ENCODE measurements at places on chromosomes 6 and 20.

GRCh38 chr6:26367114-26367513 is 2.1 kb downstream of the BTN3A2 start:
- DNase-seq: no peak

GRCh38 chr20:4763261-4763660 is 41.6 kb downstream of the PRND start:
- DNase-seq: no peak

GRCh38 chr6:122712093-122712447 is 67.4 kb upstream of the FABP7 start:
- DNase-seq: no peak

DNA sequence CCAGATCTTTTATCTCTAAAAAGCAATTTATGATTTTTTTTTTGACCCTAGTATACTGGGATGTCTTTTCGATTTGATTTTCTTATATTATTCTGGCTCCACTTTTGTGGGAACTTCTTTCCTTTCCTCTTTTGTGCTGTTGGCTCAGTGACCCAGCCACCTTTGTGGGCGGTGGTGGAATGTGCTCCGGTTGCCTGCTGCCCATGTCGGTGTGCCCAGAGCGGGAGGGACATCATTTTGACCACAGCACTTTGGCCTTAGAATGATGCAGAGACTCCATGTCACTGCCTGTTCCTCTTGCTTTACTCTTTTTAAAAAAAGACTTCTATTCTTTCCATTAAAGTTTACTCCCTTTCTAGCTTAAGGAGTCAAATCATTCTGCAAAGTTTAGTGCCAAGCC is 198.0 kb downstream of the FARS2 start:
- DNase-seq: no peak

DNA sequence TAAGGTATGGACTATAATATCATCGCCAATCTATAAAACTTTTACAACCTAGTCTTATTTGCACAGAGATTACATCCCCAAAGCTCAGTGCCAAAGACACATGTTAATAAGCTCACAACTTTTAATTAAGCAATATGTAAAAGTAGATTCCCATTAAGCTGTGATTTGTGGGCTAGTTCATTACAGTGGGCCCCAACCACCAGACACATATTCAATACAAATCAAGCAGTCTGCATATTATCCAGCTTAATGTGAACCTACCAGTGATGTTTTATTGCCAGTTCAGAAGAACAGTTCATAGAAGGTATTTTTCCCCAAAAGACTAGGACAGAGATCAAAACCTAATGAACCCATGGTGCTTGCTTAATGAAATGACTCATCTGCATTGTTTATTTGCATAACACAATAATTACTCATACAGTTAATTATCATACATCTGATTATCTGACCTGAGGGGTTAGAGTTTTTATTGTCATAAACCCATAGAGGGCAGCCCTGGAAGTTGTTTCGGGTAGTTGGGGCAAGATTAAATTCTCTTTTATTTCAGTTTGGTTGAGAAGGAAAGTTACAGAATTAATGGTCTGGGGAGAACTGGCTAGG is 831.0 kb downstream of the TFAP2A start:
- no peak for DNase-seq

DNA sequence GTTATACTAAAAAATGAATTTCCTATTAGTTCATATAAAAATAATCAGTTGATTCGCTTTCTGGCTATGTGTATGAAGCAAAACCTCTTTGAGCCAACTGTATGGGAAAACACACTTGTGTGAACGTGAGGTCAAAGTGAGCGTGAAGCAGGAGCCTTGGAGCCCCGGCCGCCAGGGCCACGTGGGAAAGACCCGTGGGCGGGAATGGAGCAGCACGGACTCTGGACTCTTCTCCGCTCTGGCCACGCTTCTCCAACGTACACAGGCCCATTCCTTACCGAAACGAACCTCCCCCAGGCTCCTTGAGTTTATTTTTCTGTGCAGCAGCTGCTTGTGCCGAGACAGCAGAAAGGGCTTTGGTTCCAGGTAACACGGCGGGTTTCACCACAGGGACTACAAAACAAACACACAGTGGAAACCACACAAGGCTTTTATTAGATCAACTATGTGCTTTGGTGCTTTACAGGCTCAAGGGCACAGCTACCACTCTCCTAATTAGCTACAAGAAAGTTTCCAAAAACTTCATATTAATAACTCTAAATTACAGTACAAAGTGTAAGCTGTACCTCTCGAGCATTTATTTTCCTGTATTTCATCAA is 62.7 kb downstream of the TAF4 start:
- no peak for DNase-seq

GRCh38 chr6:41768545-41769308 is 11.0 kb downstream of the FRS3 start:
- DNase-seq: no peak
